Activated CD4-positive, alpha-beta T cell treated with anti-CD3 and anti-CD28 coated beads, Interleukin-2, amount 50 U/mL, for 24 hours (primary cell): ENCODE measurements at places on chromosomes 3 and 15.

DNA sequence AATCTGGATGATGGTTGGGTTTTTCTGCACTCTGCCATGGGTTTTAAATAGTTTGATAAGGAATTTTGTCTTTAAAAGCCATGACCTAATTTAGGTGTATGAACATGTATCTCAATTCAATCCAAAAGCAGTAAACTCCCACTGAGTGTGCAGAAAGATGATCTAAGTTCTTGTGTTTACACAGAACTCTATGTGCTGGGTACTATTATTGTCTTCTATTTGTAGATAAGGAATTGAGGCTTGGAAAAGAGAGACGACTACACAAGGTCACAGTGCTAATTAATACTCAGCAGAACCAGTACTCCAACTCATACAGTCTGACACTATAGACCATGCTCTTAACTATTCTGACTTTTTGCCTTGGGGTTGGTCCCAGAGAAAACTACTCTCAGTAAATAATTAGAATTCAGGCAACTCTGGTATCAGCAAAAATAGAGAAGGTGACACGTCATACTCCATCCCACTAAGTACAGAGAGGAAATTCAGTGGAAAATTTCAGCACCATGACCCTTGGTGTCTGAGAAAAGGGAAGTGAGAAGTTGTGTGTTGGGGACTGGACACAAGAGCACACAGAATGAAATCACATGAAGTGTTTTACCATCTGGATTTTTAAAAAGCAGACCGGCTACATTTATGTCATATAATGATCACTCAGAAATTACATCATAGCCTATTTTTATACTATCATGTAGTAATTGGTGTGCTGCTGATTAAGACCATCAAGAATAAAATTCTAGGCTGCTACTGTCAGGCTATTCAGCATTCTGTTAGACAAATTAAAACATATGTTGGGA is 18.3 kb upstream of the MYH15 start:
- no peak for DNase-seq

- no peak for DNase-seq
These were observed 9.5 kb downstream of the ZBTB47 start for GRCh38 chr3:42662813-42663535.

GRCh38 chr3:43953380-43953779 is 262.6 kb downstream of the ABHD5 start:
- DNase-seq, result no peak

- DNase-seq, result no peak
These were observed 236.5 kb downstream of the AGBL1 start for GRCh38 chr15:86316216-86316615.

- DNase-seq, result no peak
These were observed 24.8 kb downstream of the PSTPIP1 start for GRCh38 chr15:77019521-77020331.

DNA sequence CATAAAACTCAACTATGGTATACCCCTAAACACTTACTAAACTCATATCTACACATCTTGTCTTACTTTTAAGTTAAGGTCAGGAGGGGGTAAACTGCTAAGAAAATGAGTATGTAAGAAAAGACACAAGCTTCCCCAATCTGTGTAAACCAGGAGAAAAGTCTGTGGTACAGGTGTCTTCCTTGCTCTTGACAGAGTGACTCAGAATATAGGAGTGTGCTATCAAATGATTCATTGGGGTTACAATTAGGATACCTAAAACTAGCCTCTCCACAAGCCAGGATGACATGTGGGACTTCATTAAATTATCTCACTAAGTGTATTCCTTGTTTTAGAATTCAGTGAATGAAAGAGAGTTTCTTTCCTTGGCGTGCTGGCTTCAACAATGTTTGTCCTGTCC is 274.8 kb downstream of the BBX start:
- DNase-seq, result no peak

DNA sequence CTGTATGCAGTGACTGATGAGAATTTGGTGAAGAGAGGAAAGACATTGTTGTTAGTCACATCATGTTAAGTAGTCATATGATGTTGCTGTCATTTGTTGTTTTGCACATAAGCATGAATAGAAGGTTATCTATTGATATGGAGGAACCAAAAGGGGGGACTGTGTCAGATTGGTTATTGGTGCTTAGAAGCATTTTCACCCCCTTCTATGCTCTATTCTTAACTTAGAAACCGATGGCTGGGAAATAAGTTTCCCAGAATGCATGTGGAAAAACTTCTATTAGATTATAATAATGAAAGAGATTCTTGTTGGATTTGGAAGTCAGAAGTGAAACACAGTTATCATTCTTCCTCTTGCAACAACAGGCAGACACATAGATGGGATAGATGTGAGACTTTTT is 33.2 kb upstream of the CADM2 start:
- no peak for DNase-seq

GRCh38 chr3:190088890-190089289 is 31.8 kb downstream of the P3H2 start:
- no peak for DNase-seq
